Activated B cell treated with CpG ODN at 0.5 μM for 24 hours (primary cell): ENCODE measurements at places on chromosomes 4 and X. TPM values are rescaled to one million over a fixed set of nuclear protein-coding genes. Genes with fewer than 3 reads are reported as not detected.

Gene PAGE5
- total RNA-seq, result 0.67 and 1.8 TPM in 2 replicates

Gene SLC4A4
- total RNA-seq, result not detected in 2 replicates

Gene MAMLD1
- total RNA-seq, result 1.2 and 1.4 TPM in 2 replicates

Gene GABRE
- not detected in 2 replicates for total RNA-seq

Gene FGF13
- not detected in 2 replicates for total RNA-seq

Gene GAGE1
- total RNA-seq, result not detected in 2 replicates

Gene MAGIX
- 1.2 and 1.5 TPM in 2 replicates for total RNA-seq

Gene SEC31A
- total RNA-seq, result 154 and 172 TPM in 2 replicates

Gene USP46
- 12.6 and 13.3 TPM in 2 replicates for total RNA-seq

DNA sequence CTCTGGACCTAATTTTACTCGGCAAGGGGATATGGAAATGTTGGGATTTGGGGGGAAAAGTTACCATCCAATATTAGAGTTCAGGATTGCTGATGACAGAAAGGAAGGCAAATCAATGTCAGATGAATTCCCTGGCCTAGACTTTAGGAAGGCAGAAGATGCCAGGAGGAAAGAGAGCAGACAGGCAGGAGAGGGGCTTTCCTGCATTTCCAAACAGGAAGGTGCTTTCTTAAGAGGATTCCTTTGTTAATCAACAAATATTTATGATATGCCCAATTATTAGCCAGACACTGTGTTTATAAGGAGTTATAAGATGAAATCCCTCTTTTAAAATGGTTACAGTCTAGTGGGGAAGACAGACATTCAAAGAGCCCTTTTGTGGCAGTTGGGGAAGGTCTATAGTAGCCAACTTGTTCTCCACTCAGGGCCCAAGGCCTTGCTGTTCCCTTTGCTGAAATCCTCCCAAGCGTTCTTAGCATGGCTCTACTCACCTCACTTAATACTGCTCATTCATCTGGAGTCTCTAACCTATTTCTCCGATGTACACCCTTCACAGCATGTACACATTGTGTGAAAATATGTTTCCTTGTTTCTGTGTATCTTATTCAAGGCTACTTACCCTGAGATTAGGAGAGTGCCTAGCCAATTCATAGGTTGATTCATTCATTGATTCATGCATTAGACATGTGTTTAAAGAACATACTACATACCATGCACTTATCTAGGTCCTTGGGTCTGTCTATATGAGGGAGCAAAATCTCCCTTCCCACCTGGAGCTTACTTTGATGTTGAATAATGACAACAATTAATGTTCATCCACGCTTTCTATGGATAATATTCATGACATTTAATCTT, 5.3 kb downstream of the IGFBP7 start:
- no peak overlapping the region for H3K27ac ChIP-seq
- H3K27me3 ChIP-seq, result peaks cover 24% of the 10 kb centered on the region
- no peak overlapping the region for H3K4me3 ChIP-seq
- DNase-seq, result no peak
- H3K4me1 ChIP-seq, result peaks cover 4% of the 10 kb centered on the region

DNA sequence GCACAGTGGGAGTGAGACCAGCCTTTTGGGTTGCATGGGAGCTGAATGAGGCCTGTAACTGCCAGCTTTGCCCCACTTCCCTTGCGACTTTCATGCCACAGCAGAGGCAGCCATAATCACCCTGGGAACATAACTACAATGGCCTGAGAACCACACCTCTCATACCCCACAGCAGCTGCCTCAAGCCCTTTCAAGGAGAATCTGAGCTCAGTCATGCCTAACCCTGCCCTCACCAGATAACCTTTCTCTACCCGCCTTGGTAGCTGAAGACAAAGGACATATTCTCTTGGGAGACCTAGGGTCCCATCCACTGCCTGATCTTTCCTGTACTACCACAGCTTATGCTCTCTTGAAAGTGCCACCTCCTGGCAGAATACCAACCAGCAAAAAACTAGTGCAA, 599.9 kb upstream of the IGFBP7 start:
- no peaks in the 10 kb centered on the region for H3K4me1 ChIP-seq
- no peaks in the 10 kb centered on the region for H3K36me3 ChIP-seq
- no peak overlapping the region for H3K4me3 ChIP-seq
- H3K27ac ChIP-seq, result no peak overlapping the region
- H3K27me3 ChIP-seq, result no peaks in the 10 kb centered on the region

DNA sequence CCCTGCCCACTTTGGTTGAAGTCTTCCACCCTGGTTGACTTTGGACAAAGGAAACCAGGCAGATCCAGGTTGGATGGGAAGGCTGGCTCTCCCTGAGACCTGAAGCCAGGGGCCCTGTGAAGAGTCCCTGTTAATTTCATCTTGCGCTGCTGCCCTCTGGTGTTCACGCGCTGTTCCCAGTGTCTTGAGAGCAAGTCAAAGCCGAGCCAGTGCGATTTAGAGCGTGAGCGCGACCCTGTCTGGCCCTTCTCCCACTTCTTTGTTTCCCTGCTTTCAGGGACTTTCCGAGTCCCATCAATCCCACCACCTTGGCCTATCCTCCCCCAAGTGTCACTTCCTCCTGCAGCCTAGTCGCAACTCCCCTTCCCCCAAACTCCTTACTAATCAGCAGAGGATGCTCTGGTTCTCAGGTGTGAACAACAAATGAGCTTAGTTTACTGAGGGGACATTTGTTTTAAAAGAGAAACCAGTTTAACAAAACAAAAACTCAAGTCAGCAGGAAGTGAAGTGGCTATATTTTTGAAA, 25.8 kb upstream of the CHRNA9 start:
- no peaks in the 10 kb centered on the region for H3K27me3 ChIP-seq
- H3K36me3 ChIP-seq, result no peaks in the 10 kb centered on the region
- peaks cover 74% of the 10 kb centered on the region for H3K4me1 ChIP-seq
- peak; percentile 78 for DNase-seq
- H3K4me3 ChIP-seq, result peak overlapping the region; percentile 60

GRCh38 chr4:53924333-53925049, 139.9 kb downstream of the CHIC2 start:
- H3K4me1 ChIP-seq, result no peaks in the 10 kb centered on the region
- no peaks in the 10 kb centered on the region for H3K36me3 ChIP-seq
- DNase-seq, result no peak
- H3K27me3 ChIP-seq, result peaks cover 16% of the 10 kb centered on the region

- no peak for DNase-seq
- no peak overlapping the region for H3K4me3 ChIP-seq
- H3K27ac ChIP-seq, result no peak overlapping the region
- no peaks in the 10 kb centered on the region for H3K4me1 ChIP-seq
- no peaks in the 10 kb centered on the region for H3K27me3 ChIP-seq
Observed at GRCh38 chr4:5788144-5788543, 77.1 kb downstream of the EVC start.

DNA sequence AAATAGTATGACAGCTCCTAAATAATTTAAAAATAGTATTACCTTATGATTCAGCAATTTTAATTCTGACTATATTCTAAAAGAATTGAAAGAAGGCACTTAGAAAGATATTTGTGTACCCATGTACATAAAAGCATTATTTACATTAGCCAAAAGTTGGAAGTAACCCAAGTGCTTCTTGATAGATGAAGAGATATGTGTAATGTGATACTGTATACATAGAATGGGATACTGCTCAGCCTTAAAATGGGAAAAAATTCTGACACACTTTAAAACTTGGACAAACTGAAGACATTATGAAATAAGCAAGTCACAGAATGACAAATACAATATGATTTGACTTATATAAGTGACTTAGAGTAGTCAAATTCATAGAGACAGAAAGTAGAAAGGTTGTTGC, 112.2 kb downstream of the IDS start:
- no peak for DNase-seq
- no peaks in the 10 kb centered on the region for H3K27me3 ChIP-seq
- no peaks in the 10 kb centered on the region for H3K36me3 ChIP-seq
- no peak overlapping the region for H3K4me3 ChIP-seq

DNA sequence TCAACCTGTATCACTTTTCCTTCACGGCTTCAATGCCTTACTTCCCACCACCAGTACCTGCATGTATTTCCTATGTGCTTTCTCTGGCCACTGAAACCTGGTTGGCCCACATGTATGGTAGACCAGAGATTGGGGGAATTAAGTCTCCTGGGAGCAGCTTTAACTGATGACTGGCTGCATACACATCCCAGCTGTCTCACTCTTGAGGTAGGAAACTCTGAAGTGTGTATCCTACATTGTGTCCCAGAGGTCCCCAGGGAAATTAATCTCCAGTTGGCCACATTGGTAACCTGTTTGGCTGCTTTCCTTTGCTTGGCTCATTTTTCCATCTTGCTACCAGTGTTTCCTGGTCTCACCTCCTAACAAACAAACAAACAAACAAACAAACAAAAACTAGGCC, 124.4 kb downstream of the ZNF827 start:
- H3K27me3 ChIP-seq, result no peaks in the 10 kb centered on the region
- DNase-seq, result no peak
- H3K36me3 ChIP-seq, result peaks cover 88% of the 10 kb centered on the region
- no peak overlapping the region for H3K27ac ChIP-seq
- no peak overlapping the region for H3K4me3 ChIP-seq

DNA sequence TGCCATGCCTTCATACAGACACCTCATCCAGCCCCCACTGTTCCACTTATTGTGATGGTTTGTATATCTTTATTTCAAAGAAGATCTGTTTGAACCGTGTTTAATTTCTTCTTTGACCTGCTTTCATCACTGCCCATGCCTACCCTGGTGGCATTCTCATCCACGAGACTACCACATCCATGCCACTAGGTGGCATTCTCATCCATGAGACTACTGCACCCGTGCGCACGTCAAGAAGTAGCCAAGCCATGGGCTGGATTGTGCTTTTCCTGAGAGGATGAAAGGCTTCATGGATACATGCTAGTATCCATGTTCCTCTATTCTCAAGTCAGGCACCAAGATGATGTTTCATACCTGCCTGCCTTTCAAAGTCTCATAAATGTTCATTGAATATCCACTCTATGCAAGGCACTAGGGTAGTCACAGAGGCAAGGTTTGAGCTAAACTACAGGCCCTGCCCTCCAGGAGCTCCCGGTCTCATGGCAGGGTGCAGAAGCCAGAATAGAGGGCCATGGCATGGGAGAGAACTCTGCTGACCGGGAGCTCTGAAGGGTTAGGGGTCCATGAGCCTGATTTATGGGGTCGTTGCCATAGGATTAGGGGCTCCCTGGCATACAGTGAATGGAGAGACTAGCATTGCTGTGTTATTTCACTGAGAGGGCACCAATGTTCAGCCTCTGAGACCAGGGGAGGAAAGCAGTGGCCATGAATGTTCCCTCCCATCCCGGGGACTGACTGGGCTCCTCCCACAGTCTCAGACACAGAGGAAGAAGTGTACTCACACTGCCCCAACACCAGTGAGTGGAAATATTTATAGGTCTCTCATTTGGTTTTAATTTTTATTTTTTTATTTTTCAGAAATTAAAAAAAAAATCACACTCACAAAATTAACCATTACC, 24.8 kb upstream of the EOLA2 start:
- H3K27ac ChIP-seq, result no peak overlapping the region
- no peaks in the 10 kb centered on the region for H3K27me3 ChIP-seq
- no peak overlapping the region for H3K4me3 ChIP-seq

DNA sequence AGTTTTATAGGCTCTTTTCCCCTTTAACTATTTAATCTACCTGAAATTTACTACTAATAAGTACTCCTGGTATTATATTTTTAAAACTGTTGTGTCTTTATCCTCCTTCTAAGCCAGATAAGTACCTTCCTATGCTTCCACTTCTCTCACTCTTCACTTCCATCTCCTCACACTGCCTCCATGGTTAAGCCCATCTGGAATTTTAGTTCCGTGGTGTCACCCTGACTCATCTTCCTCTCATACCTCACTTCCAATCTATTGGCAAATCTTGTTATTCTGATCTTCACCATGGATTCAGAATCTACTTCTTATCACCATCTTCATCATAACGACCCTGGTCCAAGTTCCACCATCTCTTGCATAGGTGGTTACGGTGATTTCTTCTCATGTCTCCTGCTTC, 32.7 kb upstream of the DAPP1 start:
- no peak for DNase-seq
- no peaks in the 10 kb centered on the region for H3K36me3 ChIP-seq
- H3K4me3 ChIP-seq, result no peak overlapping the region
- H3K27me3 ChIP-seq, result peaks cover 6% of the 10 kb centered on the region

DNA sequence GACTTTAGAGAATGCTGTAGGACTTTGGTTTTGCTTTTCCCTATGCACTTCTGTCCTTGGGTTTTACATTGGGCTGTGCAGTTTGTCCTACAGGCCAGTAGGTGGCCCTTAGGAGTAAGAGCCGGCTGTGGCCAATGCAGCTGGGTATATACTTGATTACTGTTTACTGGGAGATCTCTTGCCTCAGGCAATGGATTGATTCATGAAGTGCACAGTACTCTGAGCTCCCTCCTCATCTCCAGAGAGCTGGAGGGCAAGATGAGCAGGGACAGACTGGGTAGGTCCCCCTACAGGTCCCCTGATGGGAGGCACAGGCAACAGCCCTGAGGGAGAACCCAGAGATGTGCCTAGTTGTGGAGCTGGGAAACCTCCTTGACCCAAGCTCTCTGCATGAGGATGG, 103.8 kb upstream of the QRFPR start:
- H3K36me3 ChIP-seq, result no peaks in the 10 kb centered on the region
- DNase-seq, result no peak
- H3K27me3 ChIP-seq, result peaks cover 2% of the 10 kb centered on the region
- H3K27ac ChIP-seq, result no peak overlapping the region
- H3K4me1 ChIP-seq, result no peaks in the 10 kb centered on the region

- no peak overlapping the region for H3K4me3 ChIP-seq
- peaks cover 3% of the 10 kb centered on the region for H3K36me3 ChIP-seq
- H3K27me3 ChIP-seq, result no peaks in the 10 kb centered on the region
- no peak for DNase-seq
Observed at GRCh38 chr4:124067046-124067445, 645.5 kb downstream of the ANKRD50 start.

GRCh38 chrX:85569686-85570085, 190.2 kb upstream of the POF1B start:
- no peak overlapping the region for H3K27ac ChIP-seq
- no peaks in the 10 kb centered on the region for H3K4me1 ChIP-seq
- no peak overlapping the region for H3K4me3 ChIP-seq

- peak within 1 kb of the TSS; percentile 72 for H3K4me3 ChIP-seq
- no peaks in the 10 kb centered on the region for H3K36me3 ChIP-seq
- H3K4me1 ChIP-seq, result peaks cover 31% of the 10 kb centered on the region
- no peak within 1 kb of the TSS for H3K27ac ChIP-seq
- DNase-seq, result peak; percentile 24
Observed at GRCh38 chr4:80266253-80266901, at the start of gene FGF5. Gene FGF5, plus strand, starts transcription at chr4:80266664. Its CDS starts 161 bp downstream, at chr4:80266825.

DNA sequence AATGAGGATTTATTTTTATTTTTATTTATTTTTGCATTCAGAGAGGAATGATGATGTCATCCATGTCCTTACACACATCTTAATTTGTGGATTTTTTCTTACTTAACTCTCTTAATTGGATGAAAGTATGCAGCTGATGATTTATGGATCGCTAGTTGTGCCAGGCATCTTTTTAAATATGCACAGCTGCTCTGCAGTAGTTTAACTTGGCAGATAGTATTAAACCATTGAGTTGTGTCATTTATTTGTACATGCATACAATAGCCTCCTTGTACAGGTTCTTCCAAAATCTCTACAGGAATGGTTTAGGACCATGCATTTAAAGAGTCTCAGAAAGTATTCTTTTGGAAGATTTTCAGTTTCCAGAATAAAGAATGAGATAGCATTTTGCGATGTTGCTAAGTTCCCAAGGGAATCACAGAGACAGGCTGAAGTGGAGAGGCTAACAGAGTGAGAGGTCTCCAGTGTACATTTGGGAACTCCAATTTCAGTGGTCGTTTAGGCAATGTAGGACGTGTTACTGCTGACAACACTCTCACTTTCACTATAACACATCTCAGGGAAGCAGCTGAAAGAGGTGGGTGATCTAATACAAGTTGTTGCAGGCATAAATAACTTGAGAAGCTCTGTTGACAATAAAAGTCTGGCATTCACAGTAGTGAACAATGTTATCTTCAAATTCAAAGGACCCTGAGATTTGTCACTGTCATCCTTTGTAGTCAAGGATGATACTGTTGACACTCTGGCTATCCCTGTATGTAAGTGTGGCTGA, 49.9 kb upstream of the SCRG1 start:
- no peak for DNase-seq
- no peaks in the 10 kb centered on the region for H3K36me3 ChIP-seq
- H3K27me3 ChIP-seq, result peaks cover 3% of the 10 kb centered on the region
- no peak overlapping the region for H3K27ac ChIP-seq
- H3K4me3 ChIP-seq, result no peak overlapping the region
